Fibroblast of lung (primary cell): ENCODE measurements at places on chromosomes 4 and X.
A peak's percentile ranks its signal among the peaks of the same experiment; 100 is the strongest.

- DNase-seq = peak; percentile 47
Observed at GRCh38 chr4:39636531-39637184, 2.0 kb downstream of the SMIM14 start.

DNA sequence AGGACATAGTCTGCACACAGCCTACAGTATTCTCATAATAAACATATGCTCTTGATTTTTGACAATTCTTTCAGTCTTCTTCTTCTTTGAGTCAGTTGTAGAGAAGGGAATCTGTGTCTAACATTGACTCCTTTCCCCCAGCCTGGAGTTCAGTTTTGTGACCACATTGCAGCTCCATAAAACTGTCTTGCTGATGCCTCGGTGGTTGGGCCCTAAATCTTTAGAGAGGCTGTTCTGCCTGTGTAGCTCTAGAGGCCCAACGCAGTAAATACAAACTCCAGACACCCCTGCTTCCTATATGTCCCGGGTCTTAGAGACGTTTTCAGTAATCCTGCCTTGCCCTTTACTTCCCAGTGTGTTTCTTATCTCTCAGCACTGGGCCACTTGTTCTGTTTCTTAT, 639.5 kb upstream of the AADAT start:
- DNase-seq = no peak

DNA sequence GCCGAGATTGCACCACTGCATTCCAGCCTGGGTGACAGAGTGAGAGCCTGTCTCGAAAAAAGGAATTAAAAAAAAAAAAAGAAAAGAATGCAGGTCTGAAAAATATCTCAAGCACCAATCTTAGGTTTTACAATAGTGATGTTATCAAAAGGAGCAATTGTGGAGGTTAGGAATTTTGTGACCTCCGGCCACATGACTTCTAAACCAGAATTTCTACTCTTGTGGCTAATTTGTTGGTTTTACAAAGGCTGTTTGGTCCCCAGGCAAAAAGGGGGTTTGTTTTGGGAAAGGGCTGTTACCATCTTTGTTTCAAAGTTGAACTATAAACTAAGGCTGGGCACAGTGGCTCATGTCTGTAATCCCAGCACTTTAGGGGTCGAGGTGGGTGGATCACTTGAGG, 15.4 kb upstream of the ZNF41 start:
- no peak for DNase-seq

DNA sequence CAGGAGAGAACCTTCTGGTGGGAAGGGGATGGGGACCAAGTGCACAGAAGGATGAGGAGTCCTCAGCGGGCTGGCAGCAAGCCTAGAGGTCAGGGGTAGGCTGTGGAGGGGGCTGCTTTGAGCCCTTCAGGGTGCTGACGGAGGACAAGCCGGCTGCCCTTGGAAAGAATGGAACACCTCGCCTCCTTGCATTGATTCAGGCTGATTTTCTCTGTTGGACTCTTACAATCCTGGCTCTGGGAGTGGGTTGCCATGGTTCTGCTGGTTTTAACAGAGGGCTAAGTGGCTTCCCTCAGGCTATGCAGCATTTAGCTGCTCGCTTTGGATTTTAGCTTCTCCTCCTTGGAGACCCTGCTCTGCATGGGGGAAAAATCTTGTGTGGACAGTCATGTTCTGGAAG, 49.4 kb upstream of the CHRNA9 start:
- no peak for DNase-seq

DNA sequence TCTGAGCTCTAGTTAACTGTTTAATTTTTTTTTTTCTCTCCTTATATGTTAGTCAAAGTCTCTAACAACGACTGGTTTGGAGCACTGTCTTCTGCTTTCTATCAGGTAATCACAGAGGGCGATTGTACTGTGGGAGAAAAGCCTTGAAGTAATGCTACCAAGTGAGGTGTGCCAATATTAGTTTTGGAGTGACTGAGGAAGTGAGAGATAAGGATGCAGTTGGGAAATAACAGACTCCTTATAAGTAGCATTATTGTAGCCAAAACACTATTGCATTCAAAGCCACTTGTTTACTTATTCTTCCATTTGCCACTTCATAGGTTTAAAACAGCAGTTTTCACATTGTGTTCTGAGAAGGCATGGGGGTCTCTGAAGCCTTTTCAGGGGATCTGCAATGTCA, 79.1 kb upstream of the SLC6A14 start:
- DNase-seq = no peak

DNA sequence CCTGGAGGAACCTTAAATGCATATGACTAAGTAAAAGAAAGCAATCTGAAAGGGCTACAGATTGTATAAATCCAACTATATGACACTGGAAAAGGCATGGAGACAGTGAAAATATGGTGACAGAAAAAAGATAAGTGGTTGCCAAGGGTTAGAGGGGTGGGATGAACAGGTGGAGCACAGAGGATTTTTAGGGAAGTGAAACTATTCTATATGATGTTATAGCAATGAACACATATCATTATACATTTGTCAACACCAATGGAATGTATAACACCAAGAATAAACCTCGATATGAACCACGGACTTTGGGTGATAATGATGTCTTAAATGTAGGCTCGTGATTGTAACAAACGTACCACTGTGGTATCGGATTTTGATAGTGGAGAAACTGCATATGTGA, 40.7 kb downstream of the NPY5R start:
- DNase-seq = no peak

DNA sequence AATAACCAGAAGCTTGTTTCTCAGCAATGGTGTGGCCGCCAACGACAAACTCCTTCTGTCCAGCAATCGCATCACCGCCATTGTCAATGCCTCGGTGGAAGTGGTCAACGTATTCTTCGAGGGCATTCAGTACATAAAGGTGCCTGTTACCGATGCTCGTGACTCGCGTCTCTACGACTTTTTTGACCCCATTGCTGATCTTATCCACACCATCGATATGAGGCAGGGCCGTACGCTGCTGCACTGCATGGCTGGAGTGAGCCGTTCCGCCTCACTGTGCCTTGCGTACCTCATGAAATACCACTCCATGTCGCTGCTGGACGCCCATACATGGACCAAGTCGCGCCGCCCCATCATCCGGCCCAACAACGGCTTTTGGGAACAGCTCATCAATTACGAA, 383 bp downstream of the DUSP21 start:
- no peak for DNase-seq

DNA sequence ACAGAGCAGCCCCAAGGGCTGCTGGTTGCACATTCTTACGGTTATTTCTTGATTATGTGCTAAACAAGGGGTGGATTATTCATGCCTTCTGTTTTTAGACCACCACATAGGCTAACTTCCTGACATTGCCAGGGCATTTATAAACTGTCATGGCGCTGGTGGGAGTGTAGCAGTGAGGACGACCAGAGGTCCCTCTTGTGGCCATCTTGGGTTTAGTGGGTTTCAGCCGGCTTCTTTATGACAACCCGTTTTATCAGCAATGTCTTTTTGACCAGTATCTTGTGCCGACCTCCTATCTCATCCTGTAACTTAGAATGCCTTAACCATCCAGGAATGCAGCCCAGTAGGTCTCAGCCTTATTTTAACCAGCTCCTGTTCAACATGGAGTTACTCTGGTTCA, 212.4 kb upstream of the GRID2 start:
- no peak for DNase-seq

- DNase-seq = peak; percentile 2
Observed at GRCh38 chr4:151991001-151991883, 230.4 kb upstream of the GATB start.
